ENCODE measurements at places on chromosomes 7 and 10. TPM values are rescaled to one million over a fixed set of nuclear protein-coding genes. Genes with fewer than 3 reads are reported as not detected.

CHST3 gene
- total RNA-seq: 16.9 TPM

HMX3 gene
- not detected for total RNA-seq

MAGI2 gene
- 29.8 TPM for total RNA-seq

COL26A1 gene
- total RNA-seq: not detected

NPSR1 gene
- not detected for total RNA-seq

CD36 gene
- total RNA-seq: 164 TPM

GRCh38 chr7:150383710-150384397 is 4.7 kb downstream of the ZNF775 start:
- H3K27ac ChIP-seq: no peak overlapping the region
- no peaks in the 10 kb centered on the region for H3K4me1 ChIP-seq
- H3K36me3 ChIP-seq: no peaks in the 10 kb centered on the region
- no peak for DNase-seq

DNA sequence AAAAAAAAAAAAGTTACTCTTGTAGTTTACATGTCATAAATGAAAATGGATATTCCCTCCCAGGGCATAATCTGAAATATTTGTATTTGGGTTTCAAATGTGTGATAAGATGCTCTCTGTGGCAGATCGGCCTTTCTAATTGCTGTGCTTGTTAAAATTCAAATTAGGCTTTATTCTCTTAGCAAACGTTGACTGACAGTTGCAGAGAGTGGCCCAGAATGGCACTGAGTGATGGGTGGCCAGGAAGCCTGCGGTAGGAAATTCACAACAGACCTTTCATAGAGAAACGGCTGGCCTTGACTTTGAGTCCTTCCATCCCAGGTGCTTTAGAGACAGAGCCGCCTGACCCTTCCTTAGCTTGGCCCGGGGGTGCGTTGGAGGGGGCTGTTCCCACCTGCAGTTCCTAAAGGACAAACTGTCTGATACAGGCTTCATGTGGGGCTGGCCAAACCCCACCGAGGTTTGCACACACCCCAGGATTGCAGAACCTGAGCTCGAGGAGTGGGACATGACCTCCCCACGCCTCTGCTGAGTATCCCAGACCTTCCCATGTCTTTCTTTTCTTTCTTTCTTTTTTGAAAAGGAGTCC is 152.7 kb downstream of the CUX1 start:
- H3K27me3 ChIP-seq: no peaks in the 10 kb centered on the region
- H3K36me3 ChIP-seq: no peaks in the 10 kb centered on the region
- no peak overlapping the region for H3K27ac ChIP-seq
- no peaks in the 10 kb centered on the region for H3K4me1 ChIP-seq
- no peak for DNase-seq

DNA sequence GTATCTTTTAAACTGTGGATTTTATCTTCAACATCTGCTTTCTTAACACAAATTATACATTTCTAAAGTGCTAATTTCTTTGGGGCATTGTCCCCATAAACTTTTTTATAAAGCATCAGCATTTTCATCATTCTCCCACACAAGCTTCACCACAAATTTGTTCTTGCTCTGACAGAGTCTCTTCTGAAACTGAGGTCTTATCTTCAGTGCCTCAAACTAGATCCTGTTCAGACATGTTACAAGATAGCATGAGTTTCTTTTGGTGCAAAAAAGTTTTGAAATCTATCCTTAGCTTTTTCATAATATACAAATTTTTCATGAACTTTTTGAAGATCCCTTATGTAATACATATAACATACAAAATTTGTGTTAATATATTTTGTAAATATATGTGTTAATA is 346.6 kb downstream of the IPMK start:
- no peaks in the 10 kb centered on the region for H3K36me3 ChIP-seq
- H3K27me3 ChIP-seq: no peaks in the 10 kb centered on the region
- no peaks in the 10 kb centered on the region for H3K4me1 ChIP-seq
- no peak for DNase-seq
- no peak overlapping the region for H3K27ac ChIP-seq

GRCh38 chr7:2171855-2172254 is 60.9 kb downstream of the MAD1L1 start:
- H3K27ac ChIP-seq: no peak overlapping the region
- H3K27me3 ChIP-seq: no peaks in the 10 kb centered on the region
- no peak overlapping the region for H3K4me3 ChIP-seq
- peaks cover 23% of the 10 kb centered on the region for H3K4me1 ChIP-seq
- no peaks in the 10 kb centered on the region for H3K36me3 ChIP-seq

DNA sequence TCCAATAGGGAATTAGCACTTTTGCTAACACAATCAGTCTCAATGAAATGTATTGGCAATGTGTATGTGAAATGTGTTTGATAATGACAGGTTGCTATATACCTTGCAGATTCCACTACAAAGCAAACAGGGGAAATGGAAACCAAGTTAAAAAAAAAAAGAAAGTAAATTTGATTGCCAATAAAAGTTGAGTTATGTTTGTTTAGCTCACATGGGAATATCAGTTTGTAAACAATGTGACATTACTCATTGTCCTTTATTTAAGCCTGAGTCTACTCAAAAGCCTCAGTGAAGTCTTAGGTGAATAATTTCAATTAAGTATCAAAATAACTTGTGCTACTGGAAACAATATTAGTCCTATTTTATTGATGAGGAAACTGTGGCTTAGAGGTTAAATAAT is 285.2 kb downstream of the CACNA2D1 start:
- no peaks in the 10 kb centered on the region for H3K27me3 ChIP-seq
- H3K4me3 ChIP-seq: no peak overlapping the region
- no peak overlapping the region for H3K27ac ChIP-seq
- no peak for DNase-seq
- H3K36me3 ChIP-seq: no peaks in the 10 kb centered on the region

- no peaks in the 10 kb centered on the region for H3K27me3 ChIP-seq
- H3K27ac ChIP-seq: no peak overlapping the region
- no peak for DNase-seq
- peaks cover 10% of the 10 kb centered on the region for H3K4me1 ChIP-seq
These were observed 85.4 kb upstream of the GSDME start for GRCh38 chr7:24842449-24843241.

GRCh38 chr7:98250789-98251188 is 1.2 kb downstream of the TECPR1 start:
- H3K4me1 ChIP-seq: peaks cover 20% of the 10 kb centered on the region
- no peaks in the 10 kb centered on the region for H3K27me3 ChIP-seq

- H3K27me3 ChIP-seq: no peaks in the 10 kb centered on the region
- no peak overlapping the region for H3K27ac ChIP-seq
- H3K4me3 ChIP-seq: no peak overlapping the region
- DNase-seq: no peak
- H3K4me1 ChIP-seq: no peaks in the 10 kb centered on the region
- no peaks in the 10 kb centered on the region for H3K36me3 ChIP-seq
These were observed 45.2 kb downstream of the PNLIPRP3 start for GRCh38 chr10:116472891-116473290.

GRCh38 chr10:72819053-72819452 is 74.5 kb upstream of the OIT3 start:
- peaks cover 3% of the 10 kb centered on the region for H3K4me1 ChIP-seq
- no peaks in the 10 kb centered on the region for H3K36me3 ChIP-seq
- no peaks in the 10 kb centered on the region for H3K27me3 ChIP-seq
- no peak for DNase-seq
- no peak overlapping the region for H3K27ac ChIP-seq
- no peak overlapping the region for H3K4me3 ChIP-seq

DNA sequence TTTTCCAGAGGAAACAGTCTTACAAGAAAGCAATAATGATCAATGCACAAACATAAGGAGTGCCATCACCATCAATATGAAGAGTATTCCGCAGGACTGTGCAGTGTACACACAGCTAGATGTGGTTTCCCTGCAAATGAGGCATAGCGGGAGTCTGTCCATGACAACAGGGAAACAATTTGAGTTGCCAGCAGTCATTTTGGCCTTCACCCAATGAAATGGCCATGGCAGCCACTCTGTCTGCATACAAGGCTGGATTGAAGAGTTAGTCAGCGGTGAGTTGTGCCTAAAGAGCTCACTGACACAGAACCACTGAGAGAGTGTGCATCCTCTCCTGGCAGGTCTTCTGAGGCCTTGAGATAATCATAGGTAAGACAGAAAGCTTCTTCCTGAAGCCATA is 303.3 kb downstream of the IPMK start:
- H3K27me3 ChIP-seq: no peaks in the 10 kb centered on the region
- peak overlapping the region; percentile 34 for H3K27ac ChIP-seq
- peak; percentile 60 for DNase-seq
- peaks cover 17% of the 10 kb centered on the region for H3K4me1 ChIP-seq
- H3K36me3 ChIP-seq: no peaks in the 10 kb centered on the region

GRCh38 chr7:94266238-94266644 is 128.5 kb upstream of the COL1A2 start:
- no peaks in the 10 kb centered on the region for H3K4me1 ChIP-seq
- H3K27me3 ChIP-seq: no peaks in the 10 kb centered on the region
- no peak overlapping the region for H3K4me3 ChIP-seq
- H3K36me3 ChIP-seq: no peaks in the 10 kb centered on the region
- DNase-seq: no peak

GRCh38 chr10:117530791-117531190 is 11.8 kb upstream of the EMX2 start:
- DNase-seq: no peak
- no peak overlapping the region for H3K27ac ChIP-seq
- no peak overlapping the region for H3K4me3 ChIP-seq
- H3K36me3 ChIP-seq: no peaks in the 10 kb centered on the region
- peaks cover 26% of the 10 kb centered on the region for H3K27me3 ChIP-seq

- no peaks in the 10 kb centered on the region for H3K36me3 ChIP-seq
- peak; percentile 66 for DNase-seq
- H3K4me3 ChIP-seq: no peak overlapping the region
- no peaks in the 10 kb centered on the region for H3K27me3 ChIP-seq
These were observed 265.4 kb downstream of the SKIDA1 start for GRCh38 chr10:21260066-21260465.

GRCh38 chr10:49152663-49153062 is 18.8 kb upstream of the FAM170B start:
- no peaks in the 10 kb centered on the region for H3K27me3 ChIP-seq
- H3K4me3 ChIP-seq: no peak overlapping the region
- no peak for DNase-seq
- no peak overlapping the region for H3K27ac ChIP-seq
- no peaks in the 10 kb centered on the region for H3K36me3 ChIP-seq

DNA sequence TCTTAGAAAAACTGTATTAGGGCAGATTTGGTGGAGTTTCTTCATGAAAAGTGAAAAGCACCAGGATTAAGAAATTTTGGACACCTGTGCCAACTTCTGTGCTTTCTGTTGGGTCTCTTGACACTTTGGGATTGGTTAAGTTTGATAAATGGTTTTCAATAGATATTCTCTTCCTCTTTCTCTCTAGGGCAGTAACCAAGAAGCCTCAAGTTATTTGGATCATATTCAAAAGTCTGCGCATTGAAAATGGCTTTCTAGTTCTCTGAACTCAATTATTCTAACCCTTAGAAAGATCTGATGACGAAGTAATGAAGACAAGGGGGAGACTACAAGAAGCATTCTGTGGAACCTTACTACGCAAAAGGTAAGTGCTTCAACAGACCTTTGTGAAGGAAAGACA is 144.0 kb upstream of the CCDC6 start:
- no peak overlapping the region for H3K27ac ChIP-seq

GRCh38 chr7:22645418-22646181 is 81.4 kb upstream of the IL6 start:
- H3K36me3 ChIP-seq: no peaks in the 10 kb centered on the region
- H3K27ac ChIP-seq: no peak overlapping the region
- no peaks in the 10 kb centered on the region for H3K27me3 ChIP-seq
- DNase-seq: no peak
- H3K4me1 ChIP-seq: no peaks in the 10 kb centered on the region
- H3K4me3 ChIP-seq: no peak overlapping the region

DNA sequence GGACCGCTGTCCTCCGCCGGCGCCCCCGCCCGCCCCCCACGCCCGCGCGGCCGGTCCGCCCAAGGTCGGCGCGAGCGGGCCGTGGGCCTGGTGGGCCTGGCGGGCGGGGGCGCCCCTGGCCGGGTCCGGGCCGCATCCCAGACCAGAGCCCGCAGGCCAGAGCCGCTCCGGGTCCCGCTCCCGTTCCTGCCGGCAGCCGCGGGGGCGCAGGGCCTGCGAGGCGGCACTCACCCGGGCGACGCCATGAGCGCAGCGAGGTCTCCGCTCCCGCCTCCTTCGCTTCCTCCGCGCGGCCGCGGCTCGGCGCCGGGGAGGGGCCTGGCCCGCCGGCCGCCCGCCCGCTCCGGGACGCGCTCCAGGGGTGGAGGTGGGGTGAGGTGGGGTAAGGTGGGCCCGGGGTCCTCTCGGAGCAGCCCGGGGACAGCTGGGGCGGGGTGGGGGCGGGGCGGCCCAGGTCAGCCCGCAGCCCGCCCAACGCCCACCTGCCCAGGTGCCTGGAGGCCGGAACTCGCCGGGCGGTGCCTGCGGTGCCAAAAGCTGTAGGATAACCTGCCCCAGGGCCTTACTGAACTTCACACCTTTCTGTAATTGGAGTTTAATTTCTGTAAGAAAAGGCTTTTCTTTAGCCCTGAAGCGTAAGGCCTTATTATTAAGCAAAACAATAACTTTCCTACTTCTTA is at the start of gene URGCP:
Gene URGCP (minus strand): TSS at position 266 of the 680 bp plus-strand sequence. CDS start 21 bp downstream, at position 245.
- peaks cover 32% of the 10 kb centered on the region for H3K4me1 ChIP-seq
- H3K4me3 ChIP-seq: peak within 1 kb of the TSS; percentile 69
- peak within 1 kb of the TSS; percentile 74 for H3K27ac ChIP-seq
